ENCODE measurements at places on chromosomes 13 and 19.

GRCh38 chr13:30134578-30134977 lies 172.8 kb downstream of the KATNAL1 start:
- no peak for DNase-seq

DNA sequence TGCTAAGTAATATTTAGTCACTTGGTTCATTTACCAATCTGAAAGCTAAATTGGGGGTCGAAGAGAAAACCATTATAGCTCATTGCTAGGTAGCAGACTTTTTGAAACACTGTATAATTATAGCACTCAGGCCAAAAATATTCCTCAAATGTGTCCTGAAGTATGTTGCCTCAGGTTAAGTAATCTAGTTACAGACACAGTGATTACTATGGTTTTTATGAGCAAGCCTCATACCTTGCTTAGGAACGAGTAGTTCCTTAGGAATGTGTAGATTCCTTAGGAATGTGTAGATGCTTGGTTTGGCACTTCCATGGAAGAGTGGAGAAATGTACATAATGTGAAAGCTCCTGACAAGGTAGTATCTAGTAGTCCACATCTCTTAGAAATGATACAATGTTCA lies 387.5 kb downstream of the LMO7 start:
- no peak for DNase-seq

DNA sequence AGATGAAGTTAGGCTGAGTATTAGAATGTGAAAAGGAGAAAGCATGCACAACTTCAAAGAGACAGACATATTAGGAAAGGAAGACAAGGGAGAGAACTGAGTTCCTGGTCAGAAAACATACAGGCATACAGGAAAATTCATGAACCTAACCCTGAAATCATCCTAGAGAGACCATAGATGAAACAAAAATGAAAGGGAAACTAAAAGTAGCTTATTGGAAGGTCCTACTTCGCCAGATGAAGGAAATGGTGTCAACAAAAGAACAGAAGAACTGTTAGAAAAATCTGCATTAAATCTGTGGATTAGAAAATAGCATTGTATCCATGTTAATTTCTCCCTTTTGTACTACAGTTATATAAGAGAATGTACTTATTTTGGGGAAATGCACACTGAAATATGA lies 169.0 kb upstream of the UFM1 start:
- no peak for DNase-seq

DNA sequence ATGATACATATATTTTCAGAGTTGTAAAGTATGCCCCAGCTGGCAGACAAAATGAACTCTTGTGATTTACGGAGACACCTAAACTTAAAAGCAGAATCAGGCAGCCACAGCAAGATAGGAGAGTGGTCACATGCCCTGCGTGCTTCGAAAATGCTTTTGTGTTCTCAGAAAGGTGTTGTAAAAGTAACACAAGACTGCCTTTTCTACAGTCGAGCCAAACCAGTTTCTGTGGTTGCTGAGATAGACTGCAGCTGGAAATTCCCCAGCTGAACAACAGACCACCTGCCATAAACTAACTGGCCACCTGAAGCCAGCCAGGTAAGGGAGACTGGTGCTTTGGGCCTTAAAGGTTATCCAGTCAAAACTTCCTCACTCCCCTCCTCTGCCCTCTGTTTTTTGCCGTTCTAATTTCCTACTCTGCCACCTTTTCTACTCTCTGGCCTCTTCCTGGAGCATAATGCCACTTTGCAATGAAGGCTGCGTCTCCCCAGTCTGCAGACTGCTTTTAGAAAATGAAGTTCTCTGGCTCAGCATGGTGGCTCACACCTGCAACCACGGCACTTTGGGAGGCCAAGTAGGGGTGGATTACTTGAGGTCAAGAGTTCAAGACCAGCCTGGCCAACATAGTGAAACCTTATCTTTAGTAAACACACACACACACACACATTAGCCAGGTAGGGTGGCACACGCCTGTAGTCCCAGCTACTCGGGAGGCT lies 381.2 kb upstream of the SLITRK1 start:
- DNase-seq = no peak
